ENCODE measurements at places on chromosomes 12 and 14. TPM values are rescaled to one million over a fixed set of nuclear protein-coding genes. Genes with fewer than 3 reads are reported as not detected.

GRCh38 chr12:60174941-60175340 lies 579.1 kb downstream of the SLC16A7 start:
- DNase-seq = no peak

- DNase-seq = no peak
These were observed 62.5 kb upstream of the DUSP6 start for GRCh38 chr12:89414851-89415250.

Gene DNAI7
- 9.0 TPM for polyA plus RNA-seq

DNA sequence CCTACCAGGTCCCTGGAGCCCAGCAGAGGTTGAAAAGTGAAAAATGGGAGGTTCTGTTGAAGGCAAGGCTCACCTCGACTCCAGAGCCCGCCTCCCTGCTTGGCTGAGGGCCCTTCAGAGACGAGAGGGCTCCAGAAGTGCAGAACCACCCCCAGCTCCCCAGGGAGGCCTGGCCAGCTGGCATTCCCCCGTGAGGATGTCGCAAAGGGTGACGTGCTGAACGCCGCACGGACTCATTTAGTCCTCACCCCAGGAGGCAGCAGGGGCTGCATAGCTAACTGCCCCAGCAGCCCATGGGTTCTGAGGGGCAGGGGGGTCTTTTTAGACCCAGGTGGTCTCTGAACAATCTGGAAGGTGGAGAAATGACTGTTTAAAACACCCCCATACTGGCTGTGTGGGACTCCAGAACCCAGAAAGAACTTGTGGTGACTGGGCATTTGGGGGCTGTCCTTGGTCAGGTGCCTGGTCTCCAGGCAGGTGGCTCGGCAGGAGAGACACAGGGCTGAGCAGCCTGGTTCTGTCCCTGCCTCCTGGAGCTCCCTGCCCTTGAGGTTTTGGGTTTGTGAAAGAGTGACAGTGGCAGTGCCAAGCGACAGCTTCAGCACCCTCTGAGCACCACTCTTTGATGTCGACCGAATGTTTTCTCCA lies 32.0 kb downstream of the ANAPC7 start:
- DNase-seq = no peak

DNA sequence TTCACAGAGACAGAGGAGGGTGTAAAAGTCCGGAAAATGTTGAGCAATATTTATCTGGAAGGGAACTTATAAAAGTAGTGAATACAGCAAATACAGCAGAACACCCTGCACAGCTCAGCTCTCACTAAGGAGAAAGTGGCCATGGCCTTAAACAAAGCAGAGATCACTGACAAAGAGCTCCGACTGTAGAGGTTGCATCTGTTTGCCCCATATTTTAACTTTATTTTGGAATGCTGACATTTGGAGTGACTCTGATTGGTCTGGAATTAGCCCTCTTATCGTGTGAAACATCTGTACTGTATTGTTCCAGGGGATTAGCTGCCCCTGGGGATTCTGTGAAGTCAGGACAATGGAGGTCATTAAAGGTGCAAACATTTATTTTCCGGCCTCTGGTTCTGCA lies 1275.7 kb upstream of the FLRT2 start:
- DNase-seq = no peak

GRCh38 chr14:52327374-52328226 lies 13.5 kb downstream of the PTGER2 start:
- DNase-seq = no peak
